ENCODE measurements at places on chromosomes 12 and 14.

DNA sequence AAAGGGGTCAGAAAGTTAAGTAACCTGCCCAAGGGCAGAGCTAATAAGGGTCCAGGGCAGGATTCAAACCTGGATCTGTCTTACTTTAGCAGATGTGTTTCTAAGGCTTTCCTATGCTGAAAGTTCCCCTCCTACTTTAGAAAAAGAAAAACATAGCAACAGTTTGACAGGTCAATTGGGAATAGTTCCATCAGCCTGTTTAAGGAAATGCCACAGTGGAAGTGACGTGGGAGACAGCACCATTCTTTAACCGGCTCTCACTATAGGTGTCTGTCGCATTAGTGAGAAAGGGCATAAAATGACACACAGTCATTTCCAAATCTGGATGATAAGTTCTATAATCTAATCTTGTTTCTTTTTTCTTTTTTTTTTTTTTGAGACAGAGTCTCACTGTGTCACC is 7.3 kb downstream of the ALDH1L2 start:
- no peak for DNase-seq

GRCh38 chr14:93956514-93957332 is 19.6 kb downstream of the ASB2 start:
- DNase-seq = no peak

GRCh38 chr12:124525455-124525854 is 42.0 kb downstream of the NCOR2 start:
- DNase-seq = no peak

DNA sequence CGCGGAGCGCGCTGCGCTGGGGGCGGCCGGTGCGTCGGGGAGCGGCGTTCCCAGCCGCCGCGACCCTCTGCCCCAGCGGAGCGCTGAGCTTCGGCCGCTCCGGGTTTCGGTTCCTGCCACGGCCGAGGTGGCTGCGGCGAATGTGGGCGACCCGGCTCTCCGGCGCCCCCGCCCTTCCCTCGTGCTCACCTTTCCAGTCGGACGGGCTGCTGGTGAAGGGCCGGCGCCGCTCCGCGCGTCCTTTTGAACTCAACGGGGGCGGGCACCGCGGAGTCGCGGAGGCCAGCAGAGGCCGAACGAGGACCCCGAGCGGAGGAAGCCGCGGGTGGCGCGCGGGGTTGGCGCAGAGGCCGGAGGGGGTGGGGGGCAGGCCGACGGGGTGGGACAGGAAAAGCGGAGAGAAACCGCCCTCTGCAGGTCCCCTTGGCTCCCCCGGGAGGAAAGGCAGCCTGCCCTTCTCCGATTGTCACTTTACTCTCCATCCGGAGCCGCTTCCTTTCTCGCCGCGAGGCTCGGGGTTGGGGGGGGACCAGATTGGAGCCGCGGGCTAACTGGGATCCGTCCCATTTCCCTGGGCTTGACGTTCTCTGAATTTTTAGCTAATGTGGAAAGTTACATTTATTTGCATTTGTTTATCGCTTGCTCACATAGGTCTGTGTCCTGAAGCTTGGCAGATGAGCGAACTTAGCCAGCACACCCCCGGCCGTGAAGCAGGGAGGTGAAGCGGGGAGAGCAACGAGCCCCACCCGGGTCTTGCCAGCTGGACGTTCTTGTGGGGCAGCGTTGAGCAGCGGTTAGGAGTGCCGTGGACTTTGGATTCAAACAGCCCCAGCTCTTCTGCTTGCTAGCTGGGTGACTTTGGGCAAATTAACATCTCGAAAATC is at the start of gene SMAGP:
Gene SMAGP, minus strand, starts transcription at position 349 of the 884 bp plus-strand sequence. CDS start 1,137 bp downstream, outside the sequence.
- DNase-seq = peak; percentile 89

DNA sequence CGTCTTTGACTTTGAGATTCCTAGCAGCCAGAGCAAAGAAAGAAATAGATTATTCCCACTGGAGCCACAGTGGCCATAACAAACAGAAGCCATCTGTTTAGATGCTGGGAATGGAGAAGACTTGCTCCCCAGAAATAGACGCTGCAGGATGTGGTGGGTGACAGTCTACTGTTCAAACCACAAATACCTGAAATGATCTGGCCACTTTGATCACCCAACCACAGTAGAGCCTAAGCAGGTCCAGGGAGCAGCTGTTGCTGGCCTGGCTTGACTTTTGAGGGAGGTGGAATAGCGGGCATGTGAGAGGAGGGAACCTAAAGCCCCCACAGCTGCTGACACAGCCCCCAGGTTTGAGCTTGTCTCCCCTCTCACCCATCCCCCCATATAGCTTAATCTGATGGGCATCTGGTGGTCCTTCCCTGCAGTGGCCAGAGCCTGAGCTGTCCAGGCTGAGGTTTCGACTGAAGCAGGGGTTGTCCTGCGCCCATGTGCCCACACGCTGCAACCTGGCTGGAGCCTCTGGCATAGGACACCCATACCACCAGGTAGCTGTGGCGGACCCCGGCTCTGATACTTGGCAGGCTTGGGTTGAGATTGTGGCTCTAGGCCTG is 38.7 kb downstream of the SH2B3 start:
- DNase-seq = no peak

GRCh38 chr12:14066021-14066420 is 84.6 kb upstream of the GRIN2B start:
- DNase-seq = no peak

DNA sequence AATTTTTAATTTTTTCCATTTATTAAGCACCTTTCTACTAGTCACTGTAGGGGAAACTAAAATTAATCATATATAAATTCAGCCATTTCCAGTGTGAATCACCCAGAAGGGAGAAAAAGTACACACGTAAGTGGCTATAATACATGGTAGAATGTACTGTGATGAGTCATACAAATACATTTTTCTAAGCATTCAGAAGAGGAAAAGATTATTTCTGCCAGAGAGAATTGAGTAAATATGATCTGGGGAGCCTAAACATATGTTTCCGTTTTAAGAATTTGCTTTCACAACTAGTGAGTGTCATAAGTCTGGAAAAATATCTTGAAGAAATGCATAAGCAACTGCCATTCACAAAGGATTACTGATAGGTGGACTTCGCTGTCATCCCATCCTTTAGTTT is 102.8 kb downstream of the TGFB3 start:
- DNase-seq = no peak

- peak; percentile 64 for DNase-seq
Observed at GRCh38 chr14:102517392-102518062, 8.0 kb upstream of the ANKRD9 start.

- peak; percentile 58 for DNase-seq
Observed at GRCh38 chr12:107467716-107468115, 217.9 kb upstream of the PWP1 start.

GRCh38 chr14:74195623-74196022 is 43.6 kb upstream of the VSX2 start:
- no peak for DNase-seq

- no peak for DNase-seq
Observed at GRCh38 chr12:46107591-46107990, 117.2 kb upstream of the SCAF11 start.

- peak; percentile 66 for DNase-seq
Observed at GRCh38 chr14:103391048-103391447, 5.8 kb downstream of the MARK3 start.

All from neural progenitor cell (in vitro differentiated cells).